Muscle of back (tissue), 13 donors: ENCODE measurements at places on chromosomes 2 and 18. TPM values are rescaled to one million over a fixed set of nuclear protein-coding genes. Genes with fewer than 3 reads are reported as not detected.
A peak's percentile ranks its signal among the peaks of the same experiment; 100 is the strongest.

DNA sequence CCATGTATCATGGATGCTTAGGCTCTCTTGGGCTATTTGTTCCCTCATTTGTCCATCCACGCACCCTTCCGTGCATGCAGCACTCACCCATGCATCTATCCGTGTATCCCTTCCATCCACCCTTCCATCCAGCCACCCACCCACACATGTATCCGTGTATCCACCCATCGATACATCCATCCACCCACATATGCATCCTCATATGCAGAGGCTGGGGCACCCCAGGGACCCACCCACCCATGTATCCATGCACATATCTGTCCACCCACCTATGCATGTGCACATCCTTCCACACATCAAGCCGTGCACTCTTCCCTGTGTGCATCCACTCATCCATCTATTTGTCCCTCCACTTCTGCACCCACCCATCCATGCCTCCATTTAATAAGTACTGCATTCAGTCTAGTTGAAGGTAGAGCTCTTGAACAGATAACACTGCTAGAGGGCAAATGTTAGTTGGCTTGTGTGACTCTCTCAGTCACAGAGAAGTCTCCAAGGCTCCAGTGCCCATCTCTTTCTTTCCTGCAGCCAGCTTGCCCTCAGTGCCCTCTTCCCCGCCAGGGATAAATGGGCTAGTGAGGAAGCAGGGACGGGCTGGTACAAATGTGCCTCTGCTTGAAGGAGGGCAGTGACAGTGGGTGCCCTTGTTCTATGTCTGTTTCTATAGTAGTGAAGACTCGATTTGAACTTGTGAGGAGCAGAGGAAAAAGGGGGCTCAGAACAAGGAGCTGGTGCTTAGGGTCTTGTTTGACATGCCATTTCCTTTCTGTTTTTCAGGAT is 61.5 kb downstream of the EMILIN2 start:
- DNase-seq = no peak

DNA sequence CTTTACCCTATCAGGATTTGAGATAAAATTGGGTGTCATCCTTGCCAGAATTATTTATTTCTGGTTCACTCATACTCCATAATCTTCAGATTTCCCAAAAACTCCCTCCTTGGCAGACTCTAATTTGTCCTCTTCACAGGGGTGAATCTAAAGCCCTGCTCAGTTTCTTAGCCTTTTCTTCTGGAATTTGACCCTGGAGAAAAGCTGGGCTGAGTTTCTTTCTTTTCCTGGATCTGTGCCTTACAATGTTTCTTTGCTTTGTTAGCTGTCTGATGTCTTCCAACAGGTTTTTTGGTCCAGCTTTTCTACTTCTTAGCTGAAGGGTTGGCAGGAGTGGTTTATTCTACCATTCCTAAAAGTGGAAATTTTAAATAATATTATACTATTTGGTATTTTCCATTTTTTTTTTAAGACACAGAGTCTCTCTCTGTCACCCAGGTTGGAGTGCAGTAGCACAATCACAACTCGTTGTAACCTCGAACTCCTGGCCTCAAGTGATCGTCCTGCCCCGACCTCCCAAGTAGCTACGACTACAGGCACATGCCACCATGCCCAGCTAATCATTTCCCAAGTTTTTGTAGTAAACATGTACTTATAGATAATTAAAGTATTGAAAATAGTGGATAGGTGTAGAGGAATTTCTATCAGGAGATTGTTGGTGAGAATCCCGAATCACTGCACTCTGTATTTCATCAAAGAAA is 138.4 kb upstream of the TWIST2 start:
- DNase-seq = peak; percentile 87

DNA sequence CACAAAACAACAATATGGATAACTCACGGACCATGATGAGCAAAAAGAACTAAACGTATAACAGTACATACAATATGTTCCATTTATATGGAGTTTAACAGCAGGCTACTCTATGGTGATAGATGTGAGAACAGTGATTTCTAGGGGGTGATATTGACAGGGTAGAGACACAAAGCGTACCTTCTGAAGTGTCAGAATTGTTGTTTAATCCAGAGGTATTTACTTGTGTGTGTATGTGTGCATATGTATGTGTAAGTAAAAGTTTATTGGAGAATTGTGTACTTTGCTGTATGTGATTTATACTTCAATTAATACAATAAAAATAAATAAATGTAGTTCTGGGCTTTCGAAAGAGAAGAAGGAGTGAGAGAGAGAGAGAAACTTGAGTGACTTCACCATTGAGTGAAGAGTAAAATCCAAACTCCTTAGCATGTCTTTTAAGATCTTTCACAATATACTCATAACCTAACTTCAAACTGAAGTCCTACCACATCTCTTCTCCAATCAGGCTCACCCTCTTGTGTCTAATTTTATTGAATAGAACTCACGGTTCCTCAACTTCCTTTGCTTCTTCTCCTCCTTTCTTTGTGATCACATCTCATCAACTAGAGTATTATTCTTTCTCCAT is 126.0 kb upstream of the KLF7 start:
- DNase-seq = no peak

DNA sequence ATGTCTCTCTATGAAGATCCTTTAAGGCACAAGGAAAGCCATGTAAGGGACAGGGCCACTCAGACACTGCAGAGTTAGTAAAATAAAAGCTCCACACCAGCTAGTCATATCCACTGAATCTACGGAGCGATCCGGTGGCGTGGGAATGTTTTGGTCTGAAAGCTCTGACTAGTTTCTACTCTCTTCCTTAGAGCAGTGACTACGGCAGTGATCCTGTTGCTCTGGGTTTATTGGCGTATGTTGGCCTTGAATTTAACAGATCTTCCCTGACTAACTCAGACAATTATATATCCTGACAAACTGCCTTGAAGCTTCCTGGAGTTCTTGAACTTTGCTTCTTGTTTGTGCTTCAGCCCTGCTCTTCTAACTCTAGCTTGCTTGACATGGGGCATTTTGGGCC is 115.3 kb upstream of the FZD5 start:
- DNase-seq = no peak

- DNase-seq = no peak
Measured at GRCh38 chr2:32838949-32839348, 107.8 kb upstream of the LTBP1 start.

DNA sequence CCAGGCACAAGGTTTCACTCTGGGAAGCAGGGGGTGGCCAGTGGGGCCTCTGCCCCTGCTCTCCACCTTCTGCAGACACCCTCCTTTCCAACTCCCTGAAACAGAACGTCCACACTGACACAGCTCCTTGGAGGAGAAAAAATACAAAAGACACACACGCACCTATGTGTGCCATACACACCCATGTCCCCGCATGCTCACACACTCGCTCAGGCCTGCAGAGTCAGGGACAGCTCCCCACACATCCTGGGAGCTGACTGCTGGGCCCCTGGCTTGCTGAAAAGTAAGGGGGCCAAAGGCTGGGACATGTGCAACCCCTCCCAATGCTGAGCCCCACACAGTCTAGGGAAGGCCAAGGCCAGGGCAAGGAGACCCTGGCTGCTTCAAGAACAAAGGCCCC is 200.5 kb downstream of the TNS1 start:
- DNase-seq = no peak

DNA sequence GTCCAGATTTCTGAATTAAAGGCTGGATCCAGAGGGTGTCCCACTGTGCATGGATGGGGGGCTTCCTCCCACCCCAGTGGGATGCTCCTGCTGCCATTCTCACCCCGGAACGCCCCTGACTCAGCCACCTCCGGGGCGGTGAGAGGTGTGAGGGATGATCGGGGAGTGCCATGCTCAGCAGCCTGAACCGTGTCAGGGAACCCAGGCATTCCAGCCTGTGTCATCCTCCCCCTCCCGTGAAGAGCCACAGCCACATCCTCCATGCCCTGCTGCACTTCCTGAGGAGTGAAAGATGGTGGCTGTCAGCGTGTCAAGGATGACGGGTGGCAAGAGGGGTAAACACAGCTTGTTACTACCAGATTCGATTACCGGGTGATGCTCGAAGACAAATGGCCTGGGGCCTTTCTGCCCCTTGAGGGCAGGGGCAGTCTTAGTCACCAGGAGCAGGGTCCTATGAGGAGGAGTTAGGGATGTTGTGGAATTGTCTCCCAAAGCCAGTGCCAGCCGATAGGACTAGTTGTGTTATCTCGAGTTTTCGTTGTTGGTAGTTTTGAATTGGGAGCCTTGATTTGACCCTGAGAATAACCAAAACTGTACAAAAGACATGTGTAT is 80.8 kb downstream of the TCF7L1 start:
- DNase-seq = no peak

DNA sequence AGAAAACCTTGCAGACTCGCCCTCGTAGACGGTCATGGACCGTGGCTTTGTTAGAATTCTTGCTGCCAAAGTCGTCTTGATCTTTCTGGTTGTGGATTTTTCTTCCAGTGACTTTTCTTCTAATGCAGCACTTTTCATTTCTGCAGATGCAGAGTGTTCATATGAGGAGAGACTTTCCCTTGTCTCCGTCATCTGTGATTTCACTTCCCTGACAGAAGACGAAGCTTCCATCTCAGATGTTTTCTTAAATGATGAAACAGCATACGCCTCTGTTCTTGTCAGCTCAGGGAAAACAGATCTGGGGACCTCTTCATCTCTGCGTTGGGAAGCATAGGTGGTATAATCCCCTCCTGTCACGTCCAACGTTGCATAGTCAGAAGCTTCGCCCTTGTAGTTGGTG is 50.9 kb downstream of the PLEKHA3 start:
- no peak for DNase-seq

DNA sequence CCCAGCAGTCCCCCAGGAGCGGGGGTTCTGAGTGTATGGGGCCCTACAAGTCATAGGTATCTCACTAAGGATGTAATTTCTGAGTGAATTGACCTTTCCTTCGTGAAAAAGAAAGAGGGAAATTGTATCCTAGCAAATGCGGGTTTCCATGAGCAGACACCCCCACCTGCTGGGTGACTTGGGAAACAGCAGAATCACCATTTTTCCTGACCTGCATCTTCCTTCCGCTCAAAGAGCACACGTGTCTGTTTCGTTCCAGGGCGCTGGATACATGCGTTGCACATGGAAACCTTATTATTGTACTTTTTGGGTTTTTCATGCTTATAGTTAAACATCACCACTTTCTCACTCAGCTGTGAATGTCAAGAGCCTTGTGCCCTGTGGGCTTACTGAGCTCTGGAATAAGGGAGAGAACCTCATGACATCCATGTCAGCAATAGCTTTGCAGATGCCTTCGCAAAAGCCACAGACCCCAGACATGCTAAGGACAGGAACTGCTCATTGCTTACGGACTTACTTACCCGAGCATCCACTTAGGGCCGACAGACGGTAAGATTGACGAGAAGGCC is 132.8 kb downstream of the TPO start:
- peak; percentile 56 for DNase-seq

- no peak for DNase-seq
Measured at GRCh38 chr2:22153931-22154613, 1030.3 kb downstream of the TDRD15 start.

Gene TEKT4
- polyA plus RNA-seq = not detected

Gene AMER3
- not detected for polyA plus RNA-seq

Gene GATA6
- 1.4 TPM for polyA plus RNA-seq

Gene TTN
- 125 TPM for polyA plus RNA-seq

Gene NRP2
- polyA plus RNA-seq = 20.8 TPM

Gene TNFRSF11A
- 4.4 TPM for polyA plus RNA-seq

Gene NEB
- 1,512 TPM for polyA plus RNA-seq

Gene DPP4
- polyA plus RNA-seq = 12.3 TPM

Gene ATOH8
- polyA plus RNA-seq = 16.8 TPM
